Dermis microvascular lymphatic vessel endothelial cell (primary cell): ENCODE measurements at places on chromosomes 2 and 18. TPM values are rescaled to one million over a fixed set of nuclear protein-coding genes. Genes with fewer than 3 reads are reported as not detected.

UPP2 gene
- total RNA-seq = not detected in 2 replicates

CFLAR gene
- 86.8 and 95.6 TPM in 2 replicates for total RNA-seq

UGT1A8 gene
- total RNA-seq = not detected in 2 replicates

DSG1 gene
- not detected in 2 replicates for total RNA-seq

IL37 gene
- not detected in 2 replicates for total RNA-seq

TMEM87B gene
- total RNA-seq = 26.8 and 28.7 TPM in 2 replicates

MDH1B gene
- total RNA-seq = 0.13 TPM in 2 replicates

SLC30A3 gene
- total RNA-seq = 6.3 and 15.0 TPM in 2 replicates

MYO3B gene
- under 0.01 TPM in 1 of 2 replicates, not detected in the other for total RNA-seq

CHRNG gene
- not detected in 2 replicates for total RNA-seq

CLIP4 gene
- total RNA-seq = 8.1 and 10.7 TPM in 2 replicates

ZDBF2 gene
- total RNA-seq = 8.2 and 12.0 TPM in 2 replicates

RAB27B gene
- not detected in 2 replicates for total RNA-seq

ICOS gene
- total RNA-seq = under 0.01 TPM in 1 of 2 replicates, not detected in the other

FAM228B gene
- total RNA-seq = 3.0 and 3.8 TPM in 2 replicates
